Activated CD8-positive, alpha-beta memory T cell treated with anti-CD3 and anti-CD28 coated beads, Interleukin-2, amount 50 U/mL, for 4 hours (primary cell): ENCODE measurements at places on chromosomes 2 and 18.
A peak's percentile ranks its signal among the peaks of the same experiment; 100 is the strongest.

GRCh38 chr18:23864624-23865023, 149.9 kb upstream of the TTC39C start:
- DNase-seq: no peak

DNA sequence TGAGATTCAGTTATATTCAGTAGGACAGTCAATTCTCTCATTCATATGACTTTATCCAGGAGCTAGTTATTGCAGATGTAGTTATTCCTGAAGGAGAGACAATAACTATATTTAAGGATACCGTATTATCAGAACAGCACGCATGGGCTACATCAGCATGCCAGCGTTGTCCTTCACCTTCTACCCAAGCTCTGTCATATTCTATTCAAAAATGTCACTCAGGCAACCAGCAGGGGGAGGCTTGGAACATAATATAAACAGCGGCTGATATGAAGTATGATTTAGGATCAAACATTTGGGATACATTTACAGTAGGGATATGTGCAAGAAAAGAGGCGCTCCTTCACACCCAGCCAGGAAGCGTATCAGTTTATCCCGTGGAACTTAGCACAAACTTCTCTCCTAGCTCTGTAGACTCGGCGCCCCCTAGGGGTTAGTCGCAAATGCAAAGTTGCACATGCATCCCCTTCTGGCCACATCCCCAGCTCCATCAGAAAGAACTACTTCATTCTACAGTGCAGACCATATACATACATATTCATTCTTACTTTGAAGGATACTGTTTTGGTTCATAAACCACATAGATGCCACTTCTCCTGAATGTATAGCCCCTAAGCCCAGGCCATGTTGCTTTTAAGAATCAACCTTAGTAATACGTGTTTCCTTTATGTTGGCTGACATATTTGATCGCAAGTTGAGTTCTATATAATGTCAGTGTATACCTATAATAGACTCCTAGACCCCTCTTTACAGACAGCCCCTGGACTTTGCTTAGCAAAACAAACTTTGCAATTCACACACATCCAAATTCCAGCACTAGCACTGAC, 759.4 kb downstream of the ADCYAP1 start:
- no peak for DNase-seq

DNA sequence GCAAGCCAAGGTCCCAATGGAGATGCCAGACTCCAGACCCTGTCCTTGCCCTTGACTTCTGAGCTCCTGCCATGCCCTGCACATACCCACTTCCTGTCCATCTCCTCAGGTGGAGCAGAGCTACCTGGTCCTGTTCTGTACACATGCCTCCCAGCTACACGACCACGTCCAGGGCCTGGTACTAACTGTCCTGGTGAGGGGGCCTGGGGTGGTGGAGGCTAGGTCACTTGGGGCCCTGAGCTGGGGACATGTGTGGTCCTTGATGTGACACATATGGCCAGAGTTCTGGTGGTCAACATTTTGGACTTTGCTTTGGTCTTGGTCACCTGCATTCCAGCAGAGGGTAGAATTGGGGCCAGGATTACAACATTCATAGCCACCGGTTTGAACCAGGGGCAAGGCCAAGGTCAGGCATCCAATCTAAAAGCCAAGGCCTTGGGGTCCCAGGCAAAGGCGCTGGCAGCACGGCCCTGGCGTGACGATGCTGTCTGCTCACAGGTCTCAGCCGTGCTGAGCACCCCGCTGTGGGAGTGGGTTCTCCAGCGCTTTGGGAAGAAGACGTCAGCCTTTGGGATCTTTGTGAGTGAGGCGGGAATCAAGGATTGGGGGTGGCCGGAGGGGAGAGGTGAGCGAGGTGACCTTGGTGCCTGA, 12.6 kb downstream of the MFSD2B start:
- DNase-seq: no peak

DNA sequence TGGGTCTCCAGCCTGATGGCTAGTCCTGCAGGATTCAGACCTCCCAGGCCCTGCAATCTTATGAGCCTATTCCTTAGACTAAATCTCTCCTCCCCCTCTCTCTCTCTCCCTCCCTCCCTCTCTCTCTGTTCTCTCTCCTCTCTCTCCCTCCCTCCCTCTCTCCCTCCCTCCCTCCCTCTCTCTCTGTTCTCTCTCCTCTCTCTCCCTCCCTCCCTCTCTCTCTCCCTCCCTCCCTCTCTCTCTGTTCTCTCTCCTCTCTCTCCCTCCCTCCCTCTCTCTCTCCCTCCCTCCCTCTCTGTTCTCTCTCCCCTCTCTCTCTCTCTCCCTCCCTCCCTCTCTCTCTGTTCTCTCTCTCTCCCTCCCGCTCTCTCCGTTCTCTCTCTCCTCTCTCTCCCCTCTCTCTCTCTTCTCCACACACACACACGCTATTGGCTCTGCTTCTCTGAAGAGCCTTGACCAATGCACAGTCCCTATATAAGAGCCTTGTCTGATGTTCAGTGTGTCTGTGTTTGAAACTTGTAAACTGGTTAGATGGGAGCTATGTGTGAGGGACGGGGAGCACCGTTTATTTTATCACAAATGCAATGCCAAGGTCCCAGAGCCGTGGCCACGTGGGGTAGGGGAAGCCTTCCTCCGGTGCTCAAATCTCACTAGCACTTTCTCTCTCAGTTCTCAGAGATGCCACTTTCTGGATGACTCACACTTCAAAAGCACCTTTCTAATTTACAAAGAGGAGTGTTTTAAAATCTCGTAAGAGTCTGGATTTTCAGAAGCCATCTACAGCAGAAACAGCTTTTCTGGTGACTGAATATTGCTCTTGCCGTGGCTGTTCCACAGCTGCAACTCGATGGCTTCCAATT, 9.4 kb upstream of the PRLH start:
- no peak for DNase-seq

DNA sequence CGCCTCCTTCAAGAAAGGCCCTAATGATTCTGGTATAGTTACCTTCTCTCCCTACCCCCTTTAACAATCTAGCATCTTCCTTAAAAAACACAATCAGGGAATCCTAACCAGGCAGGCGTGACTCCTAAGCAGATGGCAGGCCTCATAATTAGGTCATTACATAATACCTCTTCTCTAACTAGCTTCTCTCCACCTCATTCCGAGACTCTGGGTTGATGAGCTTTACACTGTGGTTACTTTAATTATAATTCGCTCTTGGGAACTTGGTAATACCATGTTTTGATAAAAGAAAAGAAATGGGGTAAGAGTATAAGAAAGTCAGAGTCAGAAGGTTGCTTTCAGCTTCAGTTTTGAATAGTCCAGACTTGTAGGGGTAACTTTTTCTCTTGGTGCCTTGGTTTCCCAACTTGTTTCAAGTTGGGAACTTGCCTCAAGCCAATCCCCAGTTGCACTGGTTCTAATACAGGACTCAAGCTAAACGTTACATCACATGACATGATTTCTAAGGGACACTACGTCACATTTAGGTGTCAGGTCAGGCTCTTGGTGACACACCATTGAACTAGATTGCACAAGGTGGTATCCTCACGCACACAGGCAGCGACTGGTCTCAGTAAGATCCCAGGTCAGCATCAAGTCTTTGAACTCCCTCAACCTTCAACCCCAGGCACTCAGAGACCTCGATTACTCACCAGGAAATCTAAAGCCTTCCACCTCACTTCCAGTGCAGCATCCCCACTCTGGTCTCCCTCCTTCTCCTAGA, 59.2 kb downstream of the AAK1 start:
- DNase-seq: no peak

- no peak for DNase-seq
These were observed 406.8 kb downstream of the THSD7B start for GRCh38 chr2:137172162-137172561.

DNA sequence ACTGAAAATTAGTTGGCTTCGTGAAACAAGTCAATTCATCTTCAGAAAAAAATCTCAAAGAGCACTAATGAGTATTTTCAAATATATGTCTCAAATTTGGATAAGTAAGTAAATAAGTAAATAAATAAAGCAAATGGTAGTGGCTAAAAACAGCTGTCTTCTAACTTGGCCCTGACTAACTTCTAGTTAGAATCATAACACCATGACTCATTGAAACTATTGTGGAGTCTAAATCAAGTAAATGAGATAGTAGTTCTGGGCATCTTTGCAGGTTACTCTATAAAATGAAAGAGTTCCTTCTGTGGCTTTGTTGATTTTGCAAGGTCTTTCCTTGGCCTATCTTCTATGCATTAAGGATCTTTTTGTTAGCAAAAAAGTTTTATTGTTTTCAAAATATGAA, 110.7 kb downstream of the SLC8A1 start:
- no peak for DNase-seq

- peak; percentile 91 for DNase-seq
These were observed 555 bp downstream of the TMEM18 start for GRCh38 chr2:676647-677055.

GRCh38 chr18:57397440-57398132, 37.6 kb upstream of the ONECUT2 start:
- no peak for DNase-seq

- DNase-seq: no peak
These were observed 20.5 kb downstream of the FHL2 start for GRCh38 chr2:105378276-105378840.

GRCh38 chr18:68299906-68300305, 415.0 kb downstream of the TMX3 start:
- DNase-seq: no peak

DNA sequence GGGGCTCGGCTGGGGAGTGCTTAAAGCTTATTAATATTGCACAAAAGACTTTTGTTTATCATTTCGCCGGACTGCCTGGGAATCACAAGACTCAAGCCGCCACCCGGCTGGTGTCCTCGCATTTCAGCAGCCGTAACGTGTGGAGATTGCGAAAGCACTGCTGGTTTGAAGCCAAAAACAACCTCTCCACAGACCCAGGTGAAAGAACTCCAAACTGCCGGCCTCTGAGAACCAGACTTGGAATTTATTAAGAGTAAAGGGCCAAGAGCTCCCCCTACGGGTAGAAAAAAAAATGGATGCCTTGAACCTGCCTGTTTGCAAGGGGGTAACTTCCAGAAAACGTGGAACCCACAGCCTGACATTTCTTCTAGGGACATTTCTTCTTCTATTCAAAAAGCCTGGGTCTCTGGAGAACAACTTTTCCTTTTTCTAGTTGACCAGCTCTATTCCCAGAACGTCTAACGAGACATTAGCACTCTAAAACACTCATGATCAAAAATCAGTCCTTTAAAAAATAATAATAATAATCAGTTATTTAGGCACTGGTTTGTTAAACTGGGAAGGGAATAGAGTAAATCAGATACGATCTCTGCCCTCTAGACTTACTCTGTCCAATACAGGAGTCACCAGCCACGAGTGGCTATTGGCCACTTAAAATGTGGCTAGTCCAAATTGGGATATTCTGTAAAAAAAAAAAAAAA, 216.3 kb downstream of the C1D start:
- DNase-seq: no peak

DNA sequence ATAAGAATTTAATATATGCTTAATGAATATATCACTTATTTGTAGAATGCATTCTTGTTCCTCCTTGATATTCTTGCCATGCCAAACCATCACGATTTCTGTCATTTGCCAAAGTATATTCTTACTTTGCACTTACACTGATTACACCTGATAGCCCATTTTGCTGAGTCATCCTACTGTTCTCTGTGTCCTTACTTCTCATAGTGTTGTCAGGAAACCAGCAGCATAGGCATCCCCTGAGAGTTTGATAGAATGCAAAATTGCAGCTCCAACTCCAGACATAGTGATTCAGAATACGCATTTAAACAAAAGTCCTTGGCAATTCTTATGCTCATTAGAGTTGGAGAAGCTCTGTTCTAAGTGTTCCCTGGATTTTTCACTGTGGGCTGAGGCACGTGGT, 687.1 kb downstream of the DPP10 start:
- DNase-seq: no peak

GRCh38 chr2:10765914-10766313, 44.5 kb downstream of the ATP6V1C2 start:
- no peak for DNase-seq

- DNase-seq: no peak
These were observed 78.9 kb downstream of the UXS1 start for GRCh38 chr2:106115250-106115649.

DNA sequence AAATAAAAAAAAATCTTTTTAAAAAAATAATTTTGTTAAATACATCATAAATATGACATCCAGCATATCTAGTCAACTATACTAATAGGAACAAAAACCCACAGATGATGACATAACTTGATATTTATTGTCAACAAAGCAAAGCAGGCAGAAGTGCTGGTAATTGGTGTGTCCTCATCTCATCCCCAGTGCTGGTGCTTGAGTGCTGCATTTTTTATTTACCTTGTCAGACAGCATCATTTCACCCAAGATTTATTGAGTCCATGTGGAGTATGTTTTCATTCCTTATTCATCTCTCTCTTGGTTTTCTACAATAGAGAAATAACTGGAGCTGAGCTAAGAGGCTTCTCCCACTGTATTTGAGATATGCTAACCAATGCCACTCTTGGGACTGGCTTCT, 191.6 kb upstream of the SLC14A2 start:
- no peak for DNase-seq

GRCh38 chr2:72993147-72993932, 76.0 kb downstream of the EMX1 start:
- DNase-seq: peak; percentile 33

DNA sequence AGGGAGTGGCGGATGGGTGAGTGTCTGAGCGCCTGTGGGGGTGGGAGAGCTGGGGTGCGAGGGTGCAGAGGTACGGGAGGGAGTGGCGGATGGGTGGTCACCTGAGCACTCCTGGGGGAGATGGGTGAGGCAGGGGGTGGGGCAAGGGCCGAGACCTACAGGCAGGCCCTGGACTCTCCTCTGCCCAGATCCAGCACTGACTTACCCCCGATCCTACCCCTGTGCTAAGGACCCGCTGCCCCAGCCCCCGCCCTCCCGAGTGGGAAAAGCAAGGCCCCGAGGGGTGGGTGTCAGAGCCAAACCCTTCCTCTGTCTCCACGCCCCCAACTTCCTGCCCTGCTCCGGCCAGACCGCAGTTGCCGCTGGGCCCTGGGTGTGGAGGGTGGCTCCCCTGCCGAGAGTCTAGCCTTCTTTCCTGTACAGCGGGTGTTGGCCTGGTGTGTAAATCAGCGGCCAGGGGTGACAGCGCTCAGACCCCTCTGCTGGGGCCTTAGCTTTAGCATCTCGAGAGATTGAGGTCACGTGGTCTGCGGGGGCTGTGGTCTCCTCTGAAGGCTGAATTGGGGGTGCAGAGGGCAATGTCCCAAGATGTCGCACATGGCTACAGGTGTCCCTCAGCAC, 12.5 kb downstream of the BOK start:
- DNase-seq: no peak

DNA sequence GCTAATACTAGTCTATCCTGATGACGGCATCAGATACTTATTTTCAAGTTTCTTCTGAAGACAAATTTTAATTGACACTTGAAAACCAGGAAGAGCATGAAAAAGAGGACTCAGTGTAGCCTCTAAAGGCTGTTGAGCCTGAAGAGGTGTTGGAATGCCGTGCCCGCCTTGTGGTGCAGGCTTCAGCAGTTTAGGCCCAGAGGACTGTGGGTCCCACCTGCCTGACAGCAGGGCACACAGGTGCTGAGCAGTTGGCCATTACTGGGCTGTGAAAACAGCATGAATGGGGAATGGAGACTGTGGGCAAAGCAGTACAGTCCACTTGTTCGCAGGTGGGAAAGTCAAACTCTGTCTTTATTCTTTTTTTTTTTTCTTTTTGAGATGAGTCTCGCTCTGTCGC, 49.8 kb upstream of the THOC1 start:
- no peak for DNase-seq
